MCF 10A (cell line): ENCODE measurements at places on chromosomes 13 and 19. TPM values are rescaled to one million over a fixed set of nuclear protein-coding genes. Genes with fewer than 3 reads are reported as not detected.
A peak's percentile ranks its signal among the peaks of the same experiment; 100 is the strongest.

- DNase-seq = peak; percentile 79
These were observed 20.5 kb downstream of the CYTH2 start for GRCh38 chr19:48489608-48490216.

DNA sequence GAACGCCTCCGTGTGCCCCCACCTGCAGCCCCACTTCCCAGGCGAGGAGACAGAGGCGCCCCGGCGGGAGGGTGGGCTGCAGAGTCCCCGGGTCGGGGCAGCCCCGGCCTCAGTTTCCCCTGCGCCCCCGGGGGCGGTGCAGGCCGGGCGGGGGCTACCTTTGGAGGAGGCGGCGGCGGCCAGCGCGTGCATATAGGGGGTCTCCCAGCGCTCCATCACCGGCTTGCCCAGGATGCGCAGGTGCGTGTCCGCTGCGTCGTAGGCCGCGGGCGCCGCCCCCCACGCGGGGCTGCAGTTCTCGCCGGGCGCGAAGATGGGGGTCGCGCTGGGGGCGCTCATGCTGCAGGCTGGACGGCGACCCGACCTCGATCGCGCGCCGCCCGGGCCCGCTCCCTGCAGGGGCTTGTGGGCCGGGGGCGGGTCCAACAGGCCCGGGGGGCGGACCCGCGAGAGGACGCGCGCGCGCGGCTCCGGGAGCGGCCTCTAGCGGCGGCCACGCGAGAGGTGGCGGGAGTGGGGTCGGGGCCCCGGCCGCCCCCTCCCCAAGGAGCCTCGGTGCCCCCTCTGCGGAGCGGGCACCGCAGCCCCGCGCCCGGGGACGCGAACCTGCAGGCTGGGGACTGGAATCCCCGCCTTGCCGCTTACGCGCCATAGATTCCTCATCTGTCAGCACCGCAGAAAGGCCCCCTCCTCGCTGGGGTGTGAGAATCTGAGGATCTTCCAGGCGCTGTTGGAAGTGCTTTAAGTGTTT lies at the start of gene GAMT:
TSS of gene GAMT (minus strand) at position 405 of the 751 bp plus-strand sequence. CDS start at position 339, 66 bp downstream.
- DNase-seq = no peak

DNA sequence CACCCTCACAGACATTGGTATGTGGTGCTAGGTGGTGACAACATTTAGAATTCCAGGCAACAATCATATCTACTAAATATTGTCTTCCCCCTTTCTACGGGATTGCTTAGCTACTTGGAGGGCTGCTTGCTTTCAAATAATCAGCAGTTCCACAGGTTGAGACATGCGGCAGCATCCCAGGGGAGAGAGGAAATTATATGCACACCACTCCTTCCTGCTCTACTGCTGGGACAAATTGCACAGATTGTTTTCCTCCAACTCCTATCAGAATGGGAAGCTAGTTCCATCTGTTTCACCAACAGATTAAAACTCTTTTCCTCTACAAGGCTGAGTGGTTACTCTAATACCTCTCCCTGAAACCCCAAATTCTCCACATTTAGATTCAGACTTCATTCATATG lies 275.4 kb downstream of the DNAJC15 start:
- no peak for DNase-seq

DNA sequence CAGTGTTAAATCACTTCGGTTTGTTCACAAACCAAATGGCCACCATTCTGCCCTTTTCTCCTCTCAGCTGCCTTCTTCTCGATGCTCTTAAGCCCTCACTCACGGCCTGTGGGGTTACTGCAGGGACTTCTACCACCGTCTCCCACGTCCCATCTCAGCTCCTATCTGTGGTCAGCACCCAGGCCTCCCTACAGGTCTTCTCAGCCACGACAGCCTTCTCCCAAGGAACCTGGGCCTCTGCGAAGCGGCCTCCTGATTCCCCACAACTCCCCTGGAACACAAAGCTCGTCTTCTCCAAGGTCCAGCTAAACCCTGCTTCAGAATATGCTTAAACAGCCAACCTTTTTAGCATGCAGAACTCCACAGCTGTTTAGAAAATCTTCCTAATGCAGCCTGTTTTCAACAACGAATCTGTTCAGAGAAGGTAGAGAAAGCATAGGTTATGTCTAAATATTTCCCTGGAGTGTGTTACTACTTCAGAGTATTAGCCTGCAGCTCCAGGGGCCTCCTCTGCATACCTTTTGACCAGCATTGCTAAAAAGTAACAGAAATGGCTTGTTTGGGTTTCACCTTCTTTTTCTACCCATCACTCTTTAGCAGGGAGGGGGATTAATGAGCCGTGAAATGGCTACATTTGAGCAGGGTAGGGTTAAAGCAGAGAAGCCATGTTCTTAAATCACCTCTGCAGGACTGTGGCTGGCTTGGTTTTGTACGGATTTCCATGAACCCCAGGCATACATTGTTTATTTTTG lies 104.0 kb downstream of the COL4A2 start:
- no peak for DNase-seq

DNA sequence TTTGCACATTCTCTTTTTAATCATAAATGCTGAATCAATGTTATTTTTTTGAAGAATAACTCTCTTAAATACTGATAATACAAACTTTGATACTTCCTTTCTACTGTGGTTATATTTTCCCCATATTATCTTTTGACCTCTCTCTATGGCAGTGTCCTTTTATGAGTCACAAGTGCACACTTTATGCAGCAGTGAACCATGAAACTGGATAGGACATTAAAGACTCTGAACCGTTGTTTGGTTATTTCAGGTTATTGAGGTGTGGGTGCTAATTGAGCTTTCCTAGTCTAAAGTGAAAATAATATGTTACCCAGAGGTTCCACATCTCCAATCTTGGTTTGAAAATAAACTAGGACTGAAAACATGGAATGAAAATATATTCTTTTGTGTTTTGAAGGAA lies 71.4 kb downstream of the DGKH start:
- DNase-seq = no peak

DNA sequence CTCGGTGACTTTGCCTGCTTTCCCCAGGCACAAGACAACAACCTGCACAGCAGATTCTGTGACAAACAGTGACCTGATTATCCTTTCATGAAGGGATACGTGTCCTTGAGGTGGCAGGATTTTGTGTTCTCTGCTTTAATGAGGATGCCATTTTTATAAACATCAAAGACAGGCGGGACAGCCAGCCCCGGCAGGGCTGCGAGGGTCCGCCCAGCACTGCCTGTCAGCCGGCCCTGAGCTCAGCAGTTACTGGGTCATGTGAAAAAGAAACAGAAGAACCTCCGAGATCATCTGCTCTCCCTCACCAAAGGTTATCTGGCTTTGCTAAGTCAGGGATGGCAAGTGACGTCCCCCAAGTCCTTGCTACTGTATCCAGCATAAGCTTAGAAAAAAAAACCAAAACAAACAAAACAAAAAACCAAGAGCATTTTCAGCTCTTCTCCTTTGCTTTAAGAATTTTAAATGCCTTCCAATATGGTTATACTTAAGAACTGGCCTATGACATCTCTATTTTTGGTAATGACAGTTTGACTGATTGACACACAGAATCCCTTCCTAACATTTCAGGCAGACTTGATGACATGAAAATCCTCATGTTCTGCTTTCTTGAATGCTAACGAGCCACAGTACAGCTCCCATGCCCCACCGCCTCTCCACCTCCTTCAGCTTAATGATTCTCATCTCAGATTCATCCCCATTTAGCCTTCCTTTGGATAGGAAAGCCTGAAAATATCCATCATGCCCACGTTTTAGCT lies 666.6 kb upstream of the ARGLU1 start:
- no peak for DNase-seq

DNA sequence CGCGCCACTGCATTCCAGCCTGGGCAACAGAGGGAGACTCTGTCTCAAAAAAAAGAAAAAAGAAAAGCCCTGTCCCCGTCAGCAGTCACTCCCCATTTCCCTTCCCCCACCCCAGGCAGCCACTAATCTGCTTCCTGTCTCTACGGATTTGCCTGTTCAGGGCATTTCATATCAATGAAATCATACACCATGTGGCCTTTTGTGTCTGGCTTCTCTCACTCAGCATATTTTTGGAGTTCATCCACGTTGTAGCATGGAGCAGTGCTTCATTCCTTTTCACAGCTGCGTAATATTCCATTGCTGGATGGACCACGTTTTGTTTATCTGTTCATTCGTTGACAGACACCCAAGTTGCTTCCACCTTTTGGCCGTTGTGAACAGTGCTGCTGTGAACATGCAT lies 36.1 kb upstream of the KLF2 start:
- DNase-seq = no peak

DNA sequence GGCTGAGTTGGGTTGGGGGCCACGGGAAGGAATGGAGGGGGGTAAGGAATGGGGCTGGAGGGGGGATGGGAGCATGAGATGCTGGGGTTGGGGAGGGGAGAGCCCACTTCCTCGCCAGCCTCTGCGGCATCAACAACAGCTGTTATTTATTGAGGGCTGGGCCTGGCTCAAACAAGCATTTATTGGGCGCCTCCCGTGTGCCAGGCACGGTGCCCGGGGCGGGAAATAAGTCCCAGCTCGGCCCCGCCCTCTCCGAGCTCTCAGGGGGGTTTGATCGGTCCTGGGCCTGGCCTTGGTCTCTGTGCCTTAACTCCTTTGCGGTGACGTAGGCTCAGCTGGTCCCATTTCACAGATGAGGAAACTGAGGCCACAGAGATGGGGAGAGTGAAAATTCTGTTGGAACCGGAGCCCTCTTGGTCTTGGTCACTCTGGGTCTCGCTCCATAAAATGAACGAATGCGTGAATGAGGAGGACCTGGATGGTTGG lies 919 bp upstream of the ADAMTS10 start:
- DNase-seq = no peak

TUBA3C gene
- total RNA-seq = not detected in 2 replicates

ZNF45 gene
- 8.1 and 9.9 TPM in 2 replicates for total RNA-seq

ZNF776 gene
- 9.9 and 13.3 TPM in 2 replicates for total RNA-seq

HOMER3 gene
- total RNA-seq = 57.9 and 58.9 TPM in 2 replicates

DIAPH3 gene
- total RNA-seq = 21.2 and 34.7 TPM in 2 replicates

PDX1 gene
- total RNA-seq = 0.17 and 0.35 TPM in 2 replicates
